Epithelial cell of proximal tubule (primary cell): ENCODE measurements at places on chromosomes 3 and 15.

- no peak for DNase-seq
These were observed 87.4 kb downstream of the CHST2 start for GRCh38 chr3:143206955-143207337.

GRCh38 chr3:127003601-127004280 is 20.8 kb downstream of the PLXNA1 start:
- no peak for DNase-seq

DNA sequence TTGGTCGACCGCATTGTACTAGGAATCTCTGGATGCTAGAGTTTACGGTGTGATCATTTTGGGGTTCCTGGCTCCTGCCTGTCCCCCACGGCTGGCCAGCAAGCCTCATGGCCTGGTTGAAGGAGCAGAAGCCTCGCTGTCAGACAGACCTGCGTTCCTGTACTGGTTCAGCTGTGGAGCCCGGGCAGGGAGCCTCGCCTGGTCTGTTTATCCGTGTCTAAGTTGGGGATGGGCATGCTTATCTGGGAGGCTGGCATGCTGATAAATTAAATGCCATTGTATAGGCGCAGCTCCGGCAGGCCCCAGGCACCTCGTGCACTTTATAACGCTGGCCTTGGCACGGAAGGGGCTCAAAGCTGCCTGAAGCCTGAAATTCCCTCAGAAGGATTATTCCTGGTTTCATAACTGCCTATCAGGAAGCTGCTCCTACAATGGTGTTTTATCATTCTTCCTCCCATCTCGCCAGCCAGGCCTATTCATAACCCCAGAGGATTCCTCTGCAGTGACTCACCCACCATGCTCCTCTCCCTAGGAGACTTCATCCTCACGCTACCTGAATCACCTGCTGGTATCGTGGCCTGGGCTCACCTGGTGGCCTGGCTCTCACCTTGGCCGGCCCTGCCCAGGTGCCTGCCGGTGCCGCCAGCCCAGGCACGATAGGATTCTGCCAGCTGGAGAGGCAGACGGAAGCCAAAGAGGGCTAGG is 110.9 kb downstream of the ASB7 start:
- no peak for DNase-seq

- no peak for DNase-seq
These were observed 56.2 kb downstream of the SPRED1 start for GRCh38 chr15:38308797-38309196.

DNA sequence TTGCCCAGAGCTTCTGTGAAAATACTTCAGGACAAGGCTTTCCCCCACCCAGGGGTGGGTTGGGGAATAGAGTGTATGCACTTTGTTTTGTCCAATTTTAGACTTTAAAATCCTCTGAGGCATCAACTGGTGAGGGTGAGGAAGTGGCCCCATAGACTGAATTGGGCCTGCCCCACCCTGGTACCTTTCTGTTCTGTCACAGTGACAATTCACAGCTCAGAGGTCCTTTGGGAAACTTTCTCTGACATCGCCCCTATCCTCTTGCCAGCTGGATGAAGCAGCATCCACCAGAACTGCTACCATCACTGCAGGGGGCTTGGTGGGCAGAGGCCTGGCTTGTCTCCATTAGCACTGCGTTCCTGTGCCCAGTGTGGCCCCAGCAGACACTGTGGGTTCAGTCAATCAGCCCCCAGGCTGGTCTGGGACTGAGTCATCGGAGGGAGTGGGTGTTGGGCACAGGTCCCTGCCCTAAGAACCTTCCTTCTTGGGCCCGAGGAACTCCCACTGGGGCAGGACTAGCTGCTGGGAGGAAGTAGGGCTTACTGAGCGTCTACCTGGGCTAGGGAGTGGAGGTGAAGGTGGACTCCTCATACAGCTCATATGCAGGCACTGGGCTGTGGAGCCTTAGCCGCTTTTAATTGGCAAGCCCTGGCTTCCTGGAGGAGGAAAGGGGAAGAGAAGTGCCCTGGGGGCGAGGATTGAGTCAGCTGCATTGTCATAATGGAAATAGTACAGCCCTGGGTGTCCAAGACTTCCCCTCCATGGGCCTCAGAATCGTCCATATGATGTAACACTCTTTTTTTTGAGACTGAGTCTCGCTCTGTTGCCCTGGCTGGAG is 1.5 kb upstream of the PPM1M start:
- DNase-seq, result no peak

DNA sequence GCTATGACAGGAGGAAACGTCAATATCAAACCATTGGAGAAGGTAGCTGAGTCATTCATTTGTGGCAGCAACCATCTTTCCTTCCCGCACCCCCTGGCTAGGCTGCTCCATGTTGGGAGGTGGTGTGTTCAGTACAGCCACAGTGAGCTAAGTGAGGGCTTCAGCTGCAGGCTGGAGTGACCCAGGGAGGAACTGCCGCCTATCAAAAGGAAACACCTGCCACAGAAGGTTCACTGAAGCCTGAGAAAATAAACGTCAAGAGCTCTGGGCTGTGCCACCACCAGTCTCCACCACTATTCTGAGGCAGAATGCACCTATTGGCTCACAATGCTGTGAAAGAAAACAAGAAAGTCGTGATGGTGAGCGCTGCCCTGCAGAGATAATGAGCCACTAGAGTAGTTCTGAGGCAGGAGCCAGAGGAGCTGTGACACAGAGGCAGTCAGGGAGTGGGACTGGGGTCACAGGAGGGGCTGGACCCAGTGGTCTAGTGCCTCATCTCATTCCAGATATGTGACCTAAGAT is 34.8 kb upstream of the CD47 start:
- no peak for DNase-seq

DNA sequence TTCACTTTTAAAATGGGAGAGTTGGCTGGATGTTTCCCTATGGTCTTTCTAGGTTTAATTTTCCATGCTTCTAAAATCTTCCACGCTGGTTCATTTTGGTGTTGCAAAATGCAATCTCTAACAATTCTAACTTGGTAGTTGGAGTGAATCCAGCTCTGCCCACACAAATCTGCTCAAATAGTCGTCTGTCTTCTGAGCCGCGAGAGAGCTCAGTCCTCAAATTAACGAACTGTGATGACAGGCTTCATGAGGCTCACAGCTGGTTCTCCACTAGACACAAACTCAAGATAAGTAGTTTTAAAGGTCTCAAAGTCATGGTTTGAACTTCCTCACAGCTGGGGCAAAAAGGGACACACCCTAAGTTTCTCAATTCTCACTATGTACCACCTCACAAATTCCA is 178.6 kb upstream of the LYSMD4 start:
- DNase-seq, result no peak

- DNase-seq, result no peak
These were observed 5.4 kb downstream of the GDPGP1 start for GRCh38 chr15:90239371-90239770.

GRCh38 chr3:48387634-48388033 is 15.6 kb downstream of the FBXW12 start:
- no peak for DNase-seq

- peak; percentile 6 for DNase-seq
These were observed 239.9 kb upstream of the ATP10A start for GRCh38 chr15:26103002-26103404.

DNA sequence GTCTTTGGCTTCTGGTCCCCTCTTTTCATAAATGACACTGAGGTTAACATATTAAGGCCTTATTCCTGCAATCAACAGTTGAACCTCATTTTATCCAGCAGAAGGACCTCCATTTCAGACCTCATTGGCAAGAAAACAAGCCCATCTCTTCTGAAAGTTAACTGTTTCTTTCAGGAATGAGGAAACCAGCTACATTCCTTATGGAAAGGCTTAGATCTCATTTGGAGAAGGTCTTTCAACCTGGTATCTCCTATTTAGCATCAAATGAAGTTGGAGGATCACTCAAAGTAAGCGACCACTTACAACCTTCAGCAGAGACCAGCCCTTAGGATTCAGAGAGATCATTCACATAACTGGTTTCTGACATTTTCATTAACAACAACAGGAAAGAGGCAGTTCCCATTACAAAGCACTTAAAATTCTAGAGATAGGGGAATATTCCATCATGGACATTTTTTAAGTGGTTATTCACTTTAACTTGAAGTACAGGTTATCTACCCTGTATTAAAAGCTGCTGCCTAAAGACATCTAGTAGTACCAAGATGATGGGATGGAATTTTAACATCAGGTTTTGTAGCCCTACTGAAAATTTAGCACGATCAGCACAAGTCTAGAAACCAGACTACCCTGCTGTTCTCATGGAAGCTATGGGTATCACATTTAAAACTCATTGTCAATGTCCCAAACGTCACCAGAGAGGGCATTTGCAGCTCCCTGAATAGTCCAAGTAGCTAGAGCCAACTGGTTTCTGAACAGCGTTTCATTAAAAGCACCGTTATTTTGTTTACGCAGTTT is 30.4 kb downstream of the TFRC start:
- no peak for DNase-seq

DNA sequence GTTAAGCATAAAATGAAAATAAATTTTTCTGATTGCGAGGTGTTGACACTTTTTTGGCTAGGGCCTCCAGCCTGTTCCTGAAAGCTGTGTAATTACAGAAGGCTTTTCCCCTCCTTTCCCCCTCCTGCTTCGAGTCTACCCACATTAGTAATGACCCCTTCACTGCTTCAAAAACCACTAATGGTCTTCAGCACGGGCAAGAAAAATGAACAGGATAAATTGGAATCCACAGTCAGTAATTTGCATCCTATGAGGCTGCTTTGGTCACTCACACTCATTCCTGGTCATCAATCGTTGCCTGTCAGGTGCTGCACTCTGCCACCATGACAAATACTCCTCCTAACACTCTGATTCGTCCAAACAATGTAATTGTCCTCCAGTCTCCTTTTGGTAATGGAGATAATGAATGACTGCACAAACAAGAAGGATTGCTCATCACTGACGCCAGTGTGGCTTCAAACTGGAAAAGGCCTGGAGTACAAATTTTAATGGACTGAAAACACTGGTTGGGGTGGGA is 148.6 kb downstream of the MEIS2 start:
- no peak for DNase-seq

- DNase-seq, result no peak
These were observed 277.9 kb downstream of the FHIT start for GRCh38 chr3:60973321-60973720.

DNA sequence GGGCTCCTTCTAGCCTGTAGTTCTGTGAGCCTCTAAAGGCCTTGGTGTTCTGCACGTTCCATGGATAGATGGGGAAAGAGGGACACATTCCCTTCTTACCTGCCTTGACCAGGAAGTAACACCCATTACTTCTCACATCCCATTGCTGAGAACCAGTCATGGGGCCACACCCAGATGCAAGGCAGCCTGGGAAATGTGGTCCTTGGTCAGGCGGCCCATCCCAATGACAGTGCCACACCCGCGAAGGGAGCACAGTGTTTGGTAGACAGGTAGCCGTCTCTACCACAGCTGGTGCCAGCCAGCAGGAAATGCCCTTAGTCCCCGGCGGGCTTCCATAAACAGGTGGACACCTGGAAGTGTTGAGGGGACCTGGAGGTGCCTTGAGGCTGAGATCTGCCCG is 23.2 kb upstream of the LCTL start:
- DNase-seq, result no peak

GRCh38 chr3:127551178-127551577 is 39.4 kb downstream of the TPRA1 start:
- no peak for DNase-seq

GRCh38 chr15:98292442-98293240 is 332.1 kb downstream of the ARRDC4 start:
- DNase-seq, result no peak

DNA sequence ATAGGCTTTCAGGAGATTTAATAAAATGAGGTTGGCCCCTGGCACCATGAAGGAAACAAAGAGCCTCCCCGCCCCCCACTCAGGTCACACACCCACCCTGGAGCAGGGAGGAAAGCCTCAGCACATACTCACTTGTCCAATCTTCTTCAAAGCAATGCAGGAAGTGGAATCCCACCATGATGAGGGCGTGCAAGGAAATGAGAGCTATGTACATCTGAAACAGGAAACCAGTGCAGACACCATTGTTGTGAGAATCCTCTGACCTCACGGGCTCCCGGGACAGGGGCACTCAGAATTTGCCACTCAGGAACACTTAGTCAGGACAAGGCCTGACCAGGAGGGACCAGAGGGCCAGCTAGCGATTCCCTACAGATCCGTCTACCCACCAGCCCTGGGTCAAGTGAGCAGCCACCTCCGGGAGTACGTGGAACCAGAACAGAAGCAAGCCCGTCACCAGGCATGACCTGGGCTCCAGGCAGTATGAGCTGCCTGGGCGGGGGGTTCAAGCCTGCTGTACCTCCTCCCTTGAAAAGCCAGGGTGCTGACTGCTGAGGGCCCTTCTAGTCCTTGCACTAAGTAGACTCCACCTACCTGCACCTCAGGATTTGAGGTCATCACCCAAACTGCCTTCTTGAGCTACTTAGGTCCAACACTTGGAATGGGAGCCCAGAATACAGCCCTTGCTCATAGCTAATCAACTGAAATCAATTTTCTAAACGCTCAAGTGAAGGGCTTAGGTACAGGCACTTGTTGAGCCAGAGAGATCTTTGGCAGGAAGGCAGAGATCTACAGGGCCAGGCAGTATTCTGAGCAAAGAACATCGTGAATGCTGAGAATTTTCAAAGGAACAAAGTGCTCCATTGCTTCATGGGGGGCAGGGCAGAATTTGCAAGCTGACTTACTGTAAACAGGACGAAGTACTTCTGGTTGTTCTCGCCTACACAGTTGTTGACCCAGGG is 42.7 kb downstream of the ZDHHC3 start:
- DNase-seq, result no peak

- no peak for DNase-seq
These were observed 414.6 kb upstream of the ARPP21 start for GRCh38 chr3:35224565-35225295.

DNA sequence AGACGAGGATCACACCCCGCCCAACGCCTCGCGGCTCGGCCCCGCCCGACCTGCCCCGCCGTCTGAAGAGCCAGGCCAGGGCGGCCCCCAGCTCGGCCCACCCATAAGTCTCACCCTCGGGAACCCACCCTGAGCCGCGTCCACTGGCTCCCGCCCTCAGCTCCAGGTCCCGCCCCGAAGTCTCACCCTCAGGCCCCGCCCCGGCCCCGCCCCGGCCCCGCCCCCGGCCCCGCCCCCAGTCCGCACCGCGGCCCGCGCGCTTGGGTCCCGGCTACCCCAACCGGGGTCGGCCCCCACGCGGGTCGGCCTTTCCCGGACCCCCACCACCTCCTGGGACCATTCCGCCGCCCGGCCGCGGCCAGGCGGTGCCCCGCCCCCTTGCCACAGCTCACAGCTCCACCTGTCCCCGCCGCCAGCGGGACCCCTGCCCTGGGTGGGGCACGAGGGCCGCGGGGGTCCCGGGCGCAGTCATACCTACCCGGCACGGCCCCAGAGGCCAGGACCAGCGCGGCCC is 489 bp downstream of the CSPG5 start:
- DNase-seq, result no peak

DNA sequence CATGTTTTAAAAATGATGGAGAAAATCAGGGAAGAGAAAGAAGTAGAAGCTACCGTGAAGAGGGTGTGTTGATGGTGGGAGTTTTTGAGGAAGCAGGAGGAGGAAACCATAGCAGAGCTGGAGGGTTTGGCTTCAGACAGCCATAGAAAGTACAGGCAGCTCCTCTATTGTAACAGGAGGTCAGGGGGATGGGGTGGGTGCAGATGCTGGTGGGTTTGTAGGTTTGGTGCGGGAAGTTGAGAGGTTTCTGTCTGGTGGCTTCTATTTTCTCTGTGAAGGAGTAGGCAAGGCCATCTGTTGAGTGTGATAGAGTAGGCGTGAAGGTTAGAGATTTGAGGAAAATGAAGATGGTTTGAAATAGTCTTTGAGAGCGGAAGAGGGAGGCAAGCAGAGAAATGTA is 97.7 kb upstream of the TBC1D5 start:
- no peak for DNase-seq
